ENCODE measurements at places on chromosomes 4 and X.
A peak's percentile ranks its signal among the peaks of the same experiment; 100 is the strongest.

GRCh38 chr4:74117024-74117534, 18.1 kb upstream of the CXCL2 start:
- DNase-seq = peak; percentile 97

DNA sequence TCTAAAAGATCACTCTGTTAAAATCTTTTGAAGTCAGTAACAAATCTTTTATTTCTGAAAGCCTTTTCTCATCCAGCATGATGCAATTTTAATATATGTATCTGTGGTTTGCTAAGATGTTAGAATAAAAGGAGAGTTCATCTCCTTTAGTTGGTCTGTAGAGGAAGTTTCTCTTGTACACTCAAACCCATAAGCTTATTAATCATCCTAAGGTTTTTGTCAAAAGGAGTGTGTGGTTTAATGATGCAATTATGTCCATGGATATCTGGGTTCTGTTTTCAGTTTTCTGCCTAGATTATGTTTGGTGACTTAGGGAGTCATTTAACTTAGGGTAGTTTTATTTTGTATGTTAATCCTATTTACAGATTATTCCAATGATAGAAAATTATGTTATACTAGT, 52.1 kb upstream of the NDST4 start:
- no peak for DNase-seq

DNA sequence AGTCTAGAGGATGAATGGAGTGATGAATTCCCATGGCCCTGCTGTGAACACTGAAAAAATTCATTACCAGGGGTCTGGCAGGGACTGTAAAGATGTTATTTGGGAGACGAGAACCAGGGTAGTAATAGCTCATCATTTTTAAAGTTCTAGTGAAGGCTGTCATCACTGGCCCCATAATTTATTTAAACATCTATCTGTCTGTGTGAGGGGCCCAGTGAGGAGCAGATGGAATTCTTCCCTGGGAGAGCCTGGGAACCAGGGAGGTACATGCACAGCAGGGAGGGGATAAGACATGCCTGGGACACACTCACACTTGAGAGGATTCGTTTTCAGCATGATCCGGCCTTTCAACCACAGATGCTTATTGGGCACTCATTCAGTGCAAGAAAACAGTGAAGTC, 162.0 kb downstream of the PDGFRA start:
- no peak for DNase-seq

DNA sequence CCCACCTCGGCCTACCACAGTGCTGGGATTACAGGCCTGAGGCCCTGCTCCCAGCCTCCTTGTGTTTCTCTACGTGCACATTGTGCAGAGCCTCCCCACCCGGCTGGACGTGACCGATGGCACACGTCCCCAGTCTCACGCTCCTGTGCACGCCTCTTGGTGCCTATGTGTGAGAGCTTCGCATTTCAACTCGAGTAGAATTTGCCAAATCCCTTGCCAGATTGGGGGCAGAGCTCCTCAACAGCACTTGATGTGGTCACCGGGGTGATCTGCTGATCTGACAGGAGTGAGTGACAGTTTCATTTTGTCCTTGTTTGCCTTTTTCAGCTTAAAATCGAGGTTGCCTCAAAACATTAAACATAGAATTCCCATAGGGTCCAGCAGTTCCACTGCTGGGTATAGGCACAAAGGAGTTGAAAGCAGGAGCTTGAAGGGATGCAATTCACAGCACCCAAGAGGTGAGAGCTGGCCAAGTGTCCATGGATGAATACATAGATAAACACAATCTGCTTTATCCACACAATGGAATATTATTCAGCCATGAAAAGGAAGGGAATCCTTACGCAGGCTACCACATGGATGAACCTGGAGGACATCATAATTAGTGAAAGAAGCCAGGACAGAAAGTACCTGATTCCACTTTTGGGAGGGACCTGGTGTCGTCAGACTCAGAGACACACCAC, 17.6 kb downstream of the TMEM187 start:
- DNase-seq = no peak

DNA sequence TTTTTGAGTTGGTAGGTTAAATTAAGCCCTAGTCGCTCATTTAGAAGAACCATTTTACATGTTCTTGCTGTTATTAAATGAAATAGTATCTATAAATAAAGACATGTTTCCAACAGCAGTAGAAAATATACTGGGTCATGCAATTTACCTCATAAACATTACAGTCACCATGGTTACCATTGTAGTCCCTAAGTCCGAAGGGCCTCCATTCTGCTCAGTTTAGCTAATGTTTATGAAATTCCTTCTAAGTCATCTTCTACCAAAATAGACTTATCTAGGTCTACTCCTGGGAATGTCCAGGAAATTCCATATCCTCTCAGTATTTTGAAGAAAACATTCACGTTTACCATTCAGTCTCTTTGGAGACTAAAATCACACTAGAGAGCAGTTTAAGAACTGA, 292.5 kb upstream of the DCAF8L1 start:
- no peak for DNase-seq

- DNase-seq = peak; percentile 28
Measured at GRCh38 chr4:110245577-110245976, 47.2 kb upstream of the ELOVL6 start.

- no peak for DNase-seq
Measured at GRCh38 chr4:167084321-167084720, 150.0 kb downstream of the SPOCK3 start.

- DNase-seq = peak; percentile 62
Measured at GRCh38 chr4:48756689-48757220, 23.3 kb downstream of the FRYL start.

- DNase-seq = no peak
Measured at GRCh38 chrX:16639966-16640365, 10.0 kb upstream of the S100G start.

DNA sequence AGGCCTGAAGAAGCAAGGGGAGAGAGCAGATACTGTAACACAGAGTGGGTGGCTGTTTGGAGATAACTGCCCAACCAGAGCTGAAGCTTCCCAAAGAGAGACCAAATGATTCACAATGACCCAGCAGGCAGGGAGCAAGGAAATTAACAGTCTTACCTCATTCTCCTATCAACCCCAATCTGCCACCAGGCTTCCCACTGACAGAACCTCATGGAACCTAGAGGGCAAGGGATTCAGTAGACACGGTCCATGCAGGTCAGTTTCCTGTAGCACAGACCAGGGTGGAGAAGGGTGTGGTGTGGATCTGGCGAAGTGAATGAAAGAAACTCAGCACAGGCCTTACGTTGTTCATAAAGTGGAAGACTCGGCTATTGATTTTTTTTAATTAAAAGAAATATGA, 60.7 kb upstream of the ALB start:
- DNase-seq = peak; percentile 38

DNA sequence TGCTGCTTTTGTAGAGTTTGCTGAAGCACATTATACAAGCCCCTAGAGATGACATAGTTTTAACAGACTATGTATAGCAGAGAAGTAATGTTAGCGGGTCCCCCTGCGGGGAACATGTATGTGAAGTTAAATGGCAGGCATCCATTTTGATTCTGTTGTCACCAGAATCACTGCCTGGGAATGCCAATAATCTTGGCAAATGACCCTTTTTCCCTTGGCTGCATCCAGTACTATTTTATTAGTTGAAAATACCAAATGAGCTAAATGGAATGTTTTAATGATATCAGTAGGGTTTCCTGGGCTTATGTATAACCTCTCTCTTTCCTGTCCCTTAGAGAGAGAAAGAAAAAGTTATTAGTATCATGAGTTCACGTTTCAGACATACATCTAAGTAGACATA, 93.6 kb downstream of the LIMCH1 start:
- DNase-seq = no peak

DNA sequence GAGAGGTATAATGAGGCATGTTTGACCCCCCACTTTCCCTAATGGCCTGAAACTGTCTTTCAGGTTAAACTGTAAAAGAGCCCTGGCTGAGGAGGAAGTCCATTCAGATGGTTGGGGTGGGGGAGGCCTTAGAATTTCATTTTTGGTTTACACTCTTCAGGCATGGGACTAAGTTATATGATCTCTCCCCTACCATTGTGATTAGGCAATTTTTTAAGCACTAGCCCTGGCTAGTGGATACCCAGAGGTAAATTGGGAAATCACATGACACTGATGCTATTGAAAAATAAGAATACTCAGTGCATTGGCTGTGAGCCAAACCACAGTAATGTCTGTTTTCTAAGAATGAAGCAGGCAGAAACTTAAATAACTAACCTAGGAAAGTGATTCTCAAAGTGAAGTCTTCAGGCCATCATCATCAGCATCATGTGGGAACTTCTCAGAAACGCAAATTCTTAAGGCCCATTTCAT, 149.7 kb downstream of the RRAGB start:
- peak; percentile 85 for DNase-seq

GRCh38 chr4:151475035-151475714, 66.2 kb downstream of the FHIP1A start:
- peak; percentile 35 for DNase-seq

GRCh38 chr4:41339812-41340809, 83.4 kb downstream of the UCHL1 start:
- DNase-seq = peak; percentile 74

DNA sequence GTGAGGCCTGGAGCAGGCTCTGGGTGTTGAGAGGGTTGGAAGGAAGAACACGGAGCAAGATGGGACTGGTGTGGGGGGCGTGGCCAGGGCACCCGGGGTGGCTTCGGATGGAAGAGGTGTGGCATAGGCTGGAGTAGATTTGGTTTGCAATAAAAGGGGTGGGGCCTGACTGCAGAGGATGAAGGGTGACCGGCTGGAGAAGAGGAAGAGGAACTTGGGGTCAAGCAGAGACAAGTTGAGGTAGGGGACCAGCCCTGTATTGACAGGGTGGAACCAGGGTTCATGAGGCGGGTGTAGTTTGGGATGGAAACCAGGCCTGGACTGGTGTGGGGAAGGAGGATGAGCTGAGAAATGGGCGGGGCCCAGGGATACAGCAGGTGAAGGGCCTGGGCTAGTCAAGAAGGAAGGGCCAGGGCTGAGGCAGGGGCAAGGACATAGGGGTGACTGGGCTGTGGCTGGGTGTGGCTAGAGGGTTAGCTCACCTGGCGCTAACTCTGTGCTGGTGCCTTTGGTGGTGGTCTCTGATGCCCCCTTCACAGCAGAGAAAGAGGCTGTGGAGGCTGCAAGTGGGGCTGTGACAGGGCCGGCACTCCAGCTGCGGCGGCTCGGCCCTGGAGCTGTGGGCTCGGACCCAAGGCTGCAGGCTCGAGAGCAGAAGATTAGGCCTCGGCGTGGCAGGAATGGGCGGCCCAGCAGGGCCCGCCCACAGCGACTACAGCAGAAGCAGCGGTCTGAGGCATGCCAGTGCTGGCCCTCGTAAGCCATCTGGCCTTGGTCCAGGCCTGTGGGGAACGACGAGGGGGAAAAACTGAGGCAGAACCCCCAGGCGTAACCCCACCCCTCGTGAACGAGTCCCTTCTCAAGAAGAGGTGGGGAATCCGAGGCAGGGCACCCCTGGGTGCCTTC, 5.0 kb downstream of the PLP2 start:
- DNase-seq = no peak

- no peak for DNase-seq
Measured at GRCh38 chrX:42948723-42949657, 171.0 kb upstream of the PPP1R2C start.

DNA sequence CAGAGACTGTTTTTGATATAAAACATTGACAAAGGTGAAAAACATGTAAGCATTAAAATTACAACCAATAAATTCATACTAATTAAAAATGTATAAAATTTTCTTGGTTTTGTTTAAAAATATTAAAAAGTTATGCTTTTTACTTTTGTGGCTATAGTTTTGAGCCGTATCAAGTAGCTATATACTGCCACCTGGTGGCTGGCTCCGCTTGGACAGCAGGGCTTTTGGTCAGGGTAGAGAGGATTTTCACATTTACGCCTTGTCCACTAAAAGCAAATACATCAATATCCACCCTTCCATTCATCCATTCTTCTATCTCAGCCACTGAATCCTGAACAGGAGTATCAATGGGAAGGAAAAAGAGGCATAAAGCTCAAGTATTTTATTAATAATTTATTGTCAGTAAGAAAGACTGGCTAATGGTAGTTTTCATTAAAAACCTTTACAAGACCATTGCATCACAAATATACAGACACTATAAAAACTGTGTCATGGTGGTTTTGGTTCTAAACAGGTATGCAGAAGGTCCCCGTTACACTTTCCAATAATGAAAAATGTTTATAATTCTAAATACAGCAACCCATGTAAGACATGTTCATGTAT, 32.1 kb upstream of the MTNR1A start:
- DNase-seq = peak; percentile 61

- DNase-seq = no peak
Measured at GRCh38 chr4:105504744-105505143, 30.9 kb upstream of the PPA2 start.

DNA sequence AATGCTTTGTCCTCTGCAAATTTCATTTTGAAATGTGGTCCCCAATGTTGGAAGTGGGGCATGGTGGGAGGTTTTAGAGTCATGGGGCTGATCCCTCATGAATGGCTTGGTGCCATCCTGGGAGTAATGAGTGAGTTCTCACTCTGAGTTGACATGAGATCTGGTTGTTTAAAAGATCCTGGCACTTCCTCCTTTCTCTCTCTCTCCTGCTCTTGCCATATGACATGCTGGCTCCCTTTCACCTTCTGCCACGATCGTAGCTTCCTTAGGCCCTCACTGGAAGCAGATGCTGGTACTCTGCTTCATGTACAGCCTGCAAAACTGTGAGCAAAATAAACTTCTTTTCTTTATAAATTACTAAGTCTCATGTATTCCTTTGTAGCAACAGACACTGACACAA, 262.0 kb downstream of the IL15 start:
- peak; percentile 5 for DNase-seq

DNA sequence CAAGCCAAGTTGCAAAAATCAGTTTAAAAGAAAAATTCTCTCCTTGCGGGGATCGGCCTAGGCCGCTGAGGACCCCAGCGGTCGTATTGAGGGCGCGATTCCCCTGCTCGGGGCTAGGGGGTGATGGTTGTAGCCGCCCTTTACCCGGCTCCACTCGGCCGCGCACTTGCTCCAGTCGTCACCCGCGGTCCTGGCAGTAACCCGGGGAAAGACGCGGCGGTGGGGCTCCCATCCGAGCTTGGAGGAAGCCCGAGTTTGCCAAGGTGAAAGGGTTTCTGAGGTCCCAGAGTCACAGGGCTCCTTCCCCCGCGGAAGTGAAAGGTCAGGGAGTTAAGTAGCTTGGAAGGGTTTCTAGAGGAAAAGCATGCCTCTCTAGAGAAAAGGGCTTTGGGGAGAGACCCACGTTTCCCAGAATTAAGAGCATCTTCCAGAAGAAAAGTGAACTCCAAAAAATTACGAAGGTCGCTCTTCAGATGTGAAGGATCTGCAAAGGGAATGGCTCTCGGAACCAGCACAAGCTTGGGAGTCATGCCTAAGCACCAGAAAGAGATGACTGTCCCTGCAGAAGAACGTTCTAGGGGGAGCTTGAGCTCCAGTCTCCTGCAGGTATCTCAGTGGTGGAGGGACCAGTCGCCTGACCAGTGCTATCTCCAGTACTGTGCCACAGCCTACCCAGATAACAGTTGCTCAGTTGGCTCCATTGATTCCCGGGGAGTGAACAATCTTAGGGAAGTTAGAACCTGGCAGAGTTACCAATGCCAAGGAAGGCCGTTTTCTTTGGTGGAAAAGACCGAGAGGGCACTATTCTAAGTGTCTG, 875 bp downstream of the LAP3 start:
- DNase-seq = peak; percentile 24

GRCh38 chr4:185358514-185358913, 37.2 kb downstream of the LRP2BP start:
- DNase-seq = peak; percentile 2

GRCh38 chr4:111136438-111136837, 513.6 kb upstream of the PITX2 start:
- DNase-seq = no peak

Data from kidney tubule cell (primary cell).